ENCODE measurements at places on chromosomes 12 and 14.

DNA sequence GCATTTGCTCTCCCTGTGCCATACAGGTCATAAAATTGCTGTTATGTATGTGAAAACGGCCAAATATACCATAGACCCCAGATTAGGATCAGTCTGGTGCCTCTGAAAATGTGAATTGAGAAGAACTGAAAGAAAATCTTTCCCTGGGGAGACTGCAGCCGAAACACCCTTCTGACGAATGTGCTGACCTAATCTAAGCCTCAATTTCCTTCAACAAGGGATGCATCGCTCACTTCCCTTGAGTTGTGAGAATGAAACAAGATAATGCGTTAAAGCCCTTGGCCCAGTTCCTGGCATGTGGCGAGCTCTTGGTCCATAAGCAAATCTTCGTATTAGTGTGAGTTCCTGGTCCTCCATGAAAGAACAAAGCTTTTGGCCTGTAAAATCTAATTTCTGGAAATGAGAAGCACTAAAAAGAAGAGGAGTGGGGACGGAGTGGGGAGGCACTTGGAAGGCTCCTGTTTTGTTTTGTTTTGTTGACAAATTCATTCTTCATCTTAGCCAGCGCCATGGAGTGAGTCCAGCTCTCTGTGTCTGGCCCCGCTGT lies 49.5 kb upstream of the RTRAF start:
- no peak for DNase-seq

DNA sequence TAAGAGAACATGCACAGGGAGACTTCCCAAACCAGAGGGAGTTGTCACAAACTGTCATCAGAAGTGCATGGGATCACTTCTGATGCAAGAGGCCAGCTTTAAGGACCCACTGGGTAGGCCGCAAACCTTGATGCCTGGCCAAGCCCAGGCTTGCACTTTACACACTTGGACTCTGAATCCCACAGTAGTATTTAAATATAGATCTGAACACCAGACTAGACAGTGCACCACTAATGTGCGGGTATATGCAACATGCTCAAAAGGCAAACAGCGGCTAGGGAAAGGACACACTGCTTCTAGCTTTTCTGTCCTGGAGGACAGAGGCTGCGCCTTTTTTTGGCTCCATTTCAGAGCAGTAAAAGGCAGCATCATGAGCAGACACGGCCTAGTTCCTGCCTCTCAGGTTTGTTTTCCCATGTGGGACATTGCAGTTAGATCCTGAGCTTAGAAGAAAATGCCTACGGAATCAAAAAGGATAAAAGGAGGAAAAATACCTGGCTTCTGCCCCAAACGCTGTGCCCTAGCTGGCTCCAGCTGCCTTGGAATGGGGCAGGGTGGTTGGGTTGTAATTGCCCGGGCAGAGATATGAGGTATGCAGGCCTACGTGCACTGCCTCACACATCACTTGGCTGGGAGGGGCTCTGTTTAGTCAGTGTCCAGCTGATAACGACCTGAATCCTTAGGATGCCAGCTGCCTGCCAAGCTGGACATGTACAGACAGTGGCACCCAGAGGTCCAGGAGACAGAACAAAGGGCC lies 84.5 kb upstream of the EGLN3 start:
- no peak for DNase-seq

- no peak for DNase-seq
These were observed 709.4 kb upstream of the MDGA2 start for GRCh38 chr14:48384821-48385220.

GRCh38 chr12:93054021-93054420 lies 124.9 kb upstream of the EEA1 start:
- DNase-seq, result no peak

GRCh38 chr12:75480469-75480949 lies at the start of gene GLIPR1:
Gene GLIPR1, plus strand, starts transcription at chr12:75480755. Its CDS starts 126 bp downstream, at chr12:75480881.
- DNase-seq, result peak; percentile 73

DNA sequence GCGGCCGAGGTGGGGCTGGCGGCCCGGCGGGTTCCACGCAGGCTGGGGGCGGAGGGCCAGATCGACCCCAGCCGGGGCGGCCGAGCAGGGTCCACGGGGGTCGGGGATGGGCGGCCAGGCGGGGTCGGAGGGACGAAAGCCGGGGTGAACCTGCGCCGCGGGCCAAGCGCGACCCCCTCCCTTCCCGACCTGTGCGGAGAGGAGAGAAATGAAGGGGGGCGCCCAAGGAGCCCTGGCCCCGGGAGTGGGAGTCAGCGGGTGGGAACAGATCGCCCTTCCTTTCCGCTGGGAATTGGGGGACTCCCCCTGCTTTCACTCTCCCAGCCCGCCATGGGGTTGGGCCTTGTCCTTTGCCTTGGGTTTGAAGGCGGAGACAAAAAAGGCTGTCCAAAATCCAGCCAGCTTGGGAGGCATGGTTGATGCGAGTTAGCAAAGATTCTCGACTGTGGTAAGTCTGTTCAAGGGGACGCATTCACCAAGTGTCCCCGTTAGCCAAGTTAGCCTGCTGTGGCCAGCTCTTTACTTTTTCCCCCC lies 559 bp upstream of the CKAP4 start:
- peak; percentile 51 for DNase-seq

- DNase-seq, result no peak
These were observed 11.7 kb upstream of the NGDN start for GRCh38 chr14:23457587-23458445.

DNA sequence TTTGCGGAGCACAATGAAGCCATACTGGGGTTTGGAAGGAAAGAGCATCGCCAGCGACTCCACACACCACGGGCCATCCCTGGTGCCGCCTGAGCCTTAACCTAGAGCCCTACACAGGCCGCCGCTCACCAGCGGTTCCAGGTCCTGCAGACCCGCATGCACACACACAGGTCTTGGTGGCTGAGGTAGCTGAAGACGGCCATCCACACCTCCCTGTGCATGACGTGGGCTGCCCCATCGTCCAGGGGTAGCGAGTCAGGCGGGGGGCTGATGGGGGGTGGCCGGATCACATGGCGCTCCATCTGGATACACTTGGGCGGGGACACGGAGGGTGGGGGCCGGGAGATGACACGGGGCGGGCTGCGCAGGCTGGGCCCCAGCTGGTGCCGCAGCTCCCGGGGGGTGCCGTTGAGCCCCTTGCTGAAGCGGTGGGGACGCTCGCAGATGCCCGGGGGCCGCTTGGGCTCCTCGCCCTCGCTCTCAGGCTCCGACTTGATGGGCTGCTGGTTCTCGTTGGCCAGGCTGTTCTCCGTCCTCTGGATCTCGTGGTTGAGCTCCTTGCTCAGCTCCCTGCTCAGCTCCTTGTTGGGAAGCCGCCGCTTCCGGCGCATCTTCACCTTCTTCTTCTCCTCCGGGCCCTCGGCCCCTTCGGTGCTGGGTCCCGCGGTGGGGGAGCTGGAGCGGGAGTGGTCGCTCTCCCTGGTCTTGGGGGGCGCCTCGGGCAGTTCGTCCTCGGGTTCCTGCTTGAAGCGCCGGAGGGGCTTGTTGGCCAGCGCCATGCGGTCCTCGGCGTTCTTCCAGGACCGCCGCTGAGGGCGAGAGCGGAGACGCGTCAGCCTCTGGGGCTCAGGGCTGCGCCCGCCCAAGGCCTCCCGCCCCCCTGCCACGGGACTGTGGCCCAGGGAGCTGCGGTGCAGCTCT lies 42.4 kb downstream of the RNF34 start:
- DNase-seq, result no peak

Measured in activated T-cell treated with anti-CD3 and anti-CD28 coated beads, Interleukin-2, amount 50 U/mL, for 1 hour (primary cell).